ENCODE measurements at places on chromosomes 7 and 10.
A peak's percentile ranks its signal among the peaks of the same experiment; 100 is the strongest.

DNA sequence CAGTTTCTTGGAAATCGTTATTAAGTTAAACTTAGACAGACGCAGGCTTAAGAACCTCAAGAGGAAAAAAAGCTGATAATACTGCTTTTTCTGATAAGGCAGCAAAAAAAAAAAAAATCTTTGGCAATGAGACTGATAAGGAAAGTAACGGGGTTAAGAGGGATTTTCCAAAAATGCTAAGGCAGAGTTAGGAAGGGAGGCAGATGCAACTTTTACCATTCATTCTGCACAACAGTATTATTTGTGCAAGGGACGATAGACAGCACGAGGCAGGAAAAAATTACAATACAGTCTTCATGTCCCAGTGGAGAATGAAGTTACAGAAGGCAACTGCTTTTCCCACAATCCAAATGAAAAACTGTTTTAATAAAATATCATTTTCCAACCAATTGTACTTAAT lies 194.0 kb downstream of the DOCK4 start:
- no peak for DNase-seq

DNA sequence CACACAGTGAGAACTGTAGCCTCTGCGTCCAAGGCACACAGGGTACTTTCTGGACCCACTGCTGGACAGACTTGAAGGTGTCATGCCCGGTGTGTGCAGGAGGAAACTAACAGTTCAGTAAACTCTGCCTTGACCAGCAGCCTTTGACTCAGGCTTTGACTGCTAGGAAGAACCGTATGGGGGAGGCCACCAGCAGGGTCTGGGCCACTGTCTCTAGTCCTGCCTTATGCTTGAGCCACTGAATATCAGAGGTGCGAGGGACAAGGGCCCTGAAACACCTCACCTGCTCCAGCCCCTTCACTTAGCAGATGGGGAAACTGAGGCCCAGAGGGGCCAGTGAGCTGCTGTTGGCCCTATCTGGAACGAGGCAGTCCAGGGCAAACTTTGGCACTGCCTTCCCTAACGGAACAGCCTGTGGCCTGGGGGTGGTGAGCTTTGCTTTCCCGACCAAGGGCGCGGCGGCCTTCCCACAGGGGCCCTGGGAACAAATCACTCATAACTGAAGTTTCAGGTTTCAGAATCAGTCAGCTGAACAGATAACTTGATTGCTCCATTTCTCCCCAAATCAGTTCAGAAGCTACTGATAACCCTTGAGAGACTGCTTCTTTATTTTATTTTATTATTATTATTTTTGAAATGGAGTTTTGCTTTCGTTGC lies 130.0 kb downstream of the FAM53B start:
- no peak for DNase-seq

GRCh38 chr10:70054902-70055301 lies 2.3 kb downstream of the MACROH2A2 start:
- no peak for DNase-seq

DNA sequence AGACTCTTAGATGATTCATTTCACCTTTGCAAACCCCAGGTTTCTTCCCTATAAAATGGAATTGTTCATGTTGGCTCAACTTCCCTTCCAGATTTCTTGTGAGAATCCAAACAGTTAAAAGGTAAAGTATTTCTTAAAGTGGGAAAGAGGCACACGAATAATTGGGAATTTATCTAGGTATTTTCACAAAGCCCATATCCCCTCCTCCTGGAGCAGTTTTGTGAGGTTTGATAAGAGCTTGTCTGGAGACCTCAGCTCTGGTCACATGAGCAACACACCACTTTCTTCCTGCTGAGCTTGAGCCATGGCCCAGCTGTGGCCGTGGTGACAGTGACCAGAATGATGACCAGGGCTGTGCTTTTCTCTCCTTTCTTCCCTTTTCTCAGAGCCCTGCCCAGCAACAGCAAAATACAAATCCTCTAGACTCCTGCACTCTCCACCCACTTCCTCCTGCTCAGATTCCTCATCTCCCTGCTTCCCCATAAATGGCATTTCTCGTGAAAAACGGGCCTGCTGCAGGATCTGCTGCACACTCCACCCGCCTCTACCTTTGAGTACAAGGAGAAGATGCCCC lies 87.7 kb downstream of the PIK3CG start:
- no peak for DNase-seq

DNA sequence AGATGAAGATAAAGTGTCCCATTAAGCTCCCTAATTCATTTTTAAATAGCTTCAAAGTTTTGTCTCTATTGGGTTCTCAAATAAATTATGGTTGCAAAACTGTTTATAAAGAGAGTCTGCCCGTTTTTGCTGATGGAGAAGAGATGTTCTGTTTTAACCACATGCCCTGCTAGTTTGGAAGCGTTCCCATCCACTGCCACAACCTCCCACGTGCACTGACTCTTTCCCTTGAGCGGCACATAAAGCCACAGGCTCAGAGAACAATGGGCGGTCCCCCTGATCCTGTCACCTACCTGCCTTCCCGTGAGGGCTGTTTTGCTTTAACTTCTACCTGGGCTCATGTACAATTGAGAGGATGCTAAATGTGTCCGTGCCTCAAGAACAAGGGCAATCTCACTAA lies 65.5 kb downstream of the CPVL start:
- no peak for DNase-seq

DNA sequence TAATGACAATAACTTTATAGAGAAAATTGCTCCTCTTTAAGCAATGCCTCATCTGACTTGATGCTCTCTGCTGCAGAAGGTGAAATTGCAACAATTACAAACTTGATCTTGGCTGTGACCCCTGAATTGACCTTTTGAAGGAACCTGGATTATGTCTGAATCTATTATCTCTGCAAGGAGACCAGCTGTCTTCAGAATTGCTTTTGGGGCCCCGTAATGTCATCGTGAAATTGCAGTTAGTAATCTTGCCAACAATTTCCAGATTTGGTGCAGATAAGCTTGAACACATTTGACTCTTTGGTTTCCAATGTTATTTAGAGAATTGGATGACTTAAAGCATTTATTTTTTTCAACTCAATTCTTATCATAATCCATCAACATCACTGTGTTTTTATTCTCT lies 520.6 kb downstream of the CCSER2 start:
- DNase-seq: peak; percentile 33

GRCh38 chr10:96830511-96831199 lies 1.4 kb upstream of the LCOR start:
- peak; percentile 68 for DNase-seq

- DNase-seq: no peak
These were observed 259.8 kb downstream of the GLI3 start for GRCh38 chr7:41977151-41977651.

GRCh38 chr10:59008452-59008851 lies 168.0 kb upstream of the PHYHIPL start:
- no peak for DNase-seq

DNA sequence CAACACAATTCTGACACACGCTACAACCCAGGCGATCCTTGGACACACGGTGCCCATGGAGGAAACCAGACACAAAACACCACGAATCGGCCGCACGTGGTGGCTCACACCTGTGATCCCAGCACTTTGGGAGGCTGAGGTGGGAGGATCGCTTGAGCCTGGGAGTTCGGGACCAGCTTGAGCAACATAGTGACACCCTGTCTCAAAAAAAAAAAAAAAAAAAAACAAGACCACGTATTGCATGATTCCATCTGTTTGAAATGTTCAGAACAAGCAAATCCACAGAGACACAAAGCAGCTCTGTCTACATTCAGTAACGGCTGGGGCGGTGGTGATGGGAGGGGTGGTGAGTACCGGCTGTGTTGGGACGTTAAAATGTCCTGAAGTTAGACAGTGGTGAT lies 25.2 kb downstream of the ADAP1 start:
- no peak for DNase-seq

DNA sequence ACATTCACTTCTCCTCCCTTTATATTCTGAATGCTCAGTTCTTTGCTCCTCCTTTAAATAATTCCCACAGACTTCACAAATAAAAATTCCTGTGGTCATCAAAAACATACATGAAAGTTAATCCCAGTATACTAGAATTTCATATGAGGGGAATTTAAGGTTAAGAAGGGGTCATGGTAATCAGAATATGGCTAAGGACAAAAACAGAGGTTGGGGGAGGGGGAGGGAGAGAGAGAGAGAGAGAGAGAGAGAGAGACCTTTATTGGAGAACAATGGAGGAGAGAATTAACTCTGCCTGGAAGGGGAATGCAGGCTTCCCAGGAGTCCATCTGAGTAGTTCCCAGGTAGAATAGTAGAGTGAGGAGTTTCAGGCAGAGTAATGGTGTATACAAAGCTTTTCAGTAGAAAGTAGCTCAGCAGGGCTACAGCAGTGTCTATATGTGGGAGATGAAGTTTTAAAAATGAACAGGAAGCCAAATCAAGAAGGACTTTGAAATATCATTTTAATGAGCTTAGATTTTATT lies 5.2 kb upstream of the CUBN start:
- no peak for DNase-seq

GRCh38 chr10:128596906-128597305 lies 470.7 kb upstream of the MKI67 start:
- no peak for DNase-seq

DNA sequence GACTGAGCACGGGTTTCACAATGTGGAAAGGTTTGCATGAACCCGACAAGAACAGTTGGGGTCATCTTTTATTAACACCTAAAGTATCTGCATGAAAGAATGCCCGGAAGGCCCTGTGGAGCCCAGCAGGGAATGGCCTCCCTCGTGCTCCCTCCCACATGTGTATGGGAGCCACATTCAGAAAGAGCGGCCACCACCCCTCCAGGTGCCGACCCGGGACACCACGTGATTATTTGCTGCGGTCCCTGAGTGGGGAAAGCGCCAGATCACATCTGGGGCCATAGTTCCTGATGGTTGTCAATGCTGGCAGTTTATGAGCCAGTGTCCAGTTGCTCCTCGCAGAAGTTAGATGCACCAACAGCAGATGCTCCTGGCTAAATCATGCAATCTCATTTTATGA lies 571.4 kb downstream of the TCERG1L start:
- no peak for DNase-seq

DNA sequence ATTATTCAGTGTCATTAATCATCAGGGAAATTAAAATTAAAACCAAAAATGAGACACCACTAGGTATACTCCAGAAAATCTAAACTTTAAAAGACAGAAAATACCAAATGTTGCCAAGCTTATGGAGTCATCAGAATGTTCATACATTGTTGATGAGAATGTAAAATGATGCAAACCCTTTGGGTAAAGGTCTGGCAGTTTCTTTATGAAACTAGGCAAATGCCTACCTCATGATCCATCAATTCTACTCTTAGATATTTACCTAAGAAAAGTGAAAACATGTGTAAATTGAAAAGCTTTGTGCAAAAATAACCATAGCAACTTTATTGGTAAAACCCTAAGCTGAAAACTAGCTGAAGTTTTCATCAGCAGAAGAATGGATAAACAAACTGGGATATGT lies 329.5 kb upstream of the MEOX2 start:
- no peak for DNase-seq

GRCh38 chr10:130843051-130843653 lies 468.4 kb downstream of the TCERG1L start:
- no peak for DNase-seq

- DNase-seq: no peak
These were observed 97.3 kb upstream of the SFMBT2 start for GRCh38 chr10:7507887-7508726.

- DNase-seq: no peak
These were observed 16.4 kb upstream of the TAS2R16 start for GRCh38 chr7:123011766-123012369.

- no peak for DNase-seq
These were observed 14.0 kb upstream of the EIF5AL1 start for GRCh38 chr10:79498291-79498829.

GRCh38 chr7:23938937-23939552 lies 229.0 kb downstream of the STK31 start:
- no peak for DNase-seq

GRCh38 chr10:576130-576465 lies 113.4 kb downstream of the DIP2C start:
- DNase-seq: no peak

GRCh38 chr10:986137-986825 lies 2.0 kb upstream of the GTPBP4 start:
- no peak for DNase-seq

- no peak for DNase-seq
These were observed 13.2 kb downstream of the GATAD1 start for GRCh38 chr7:92460510-92460909.

- no peak for DNase-seq
These were observed 327.3 kb downstream of the HTR7 start for GRCh38 chr10:90530521-90530920.

DNA sequence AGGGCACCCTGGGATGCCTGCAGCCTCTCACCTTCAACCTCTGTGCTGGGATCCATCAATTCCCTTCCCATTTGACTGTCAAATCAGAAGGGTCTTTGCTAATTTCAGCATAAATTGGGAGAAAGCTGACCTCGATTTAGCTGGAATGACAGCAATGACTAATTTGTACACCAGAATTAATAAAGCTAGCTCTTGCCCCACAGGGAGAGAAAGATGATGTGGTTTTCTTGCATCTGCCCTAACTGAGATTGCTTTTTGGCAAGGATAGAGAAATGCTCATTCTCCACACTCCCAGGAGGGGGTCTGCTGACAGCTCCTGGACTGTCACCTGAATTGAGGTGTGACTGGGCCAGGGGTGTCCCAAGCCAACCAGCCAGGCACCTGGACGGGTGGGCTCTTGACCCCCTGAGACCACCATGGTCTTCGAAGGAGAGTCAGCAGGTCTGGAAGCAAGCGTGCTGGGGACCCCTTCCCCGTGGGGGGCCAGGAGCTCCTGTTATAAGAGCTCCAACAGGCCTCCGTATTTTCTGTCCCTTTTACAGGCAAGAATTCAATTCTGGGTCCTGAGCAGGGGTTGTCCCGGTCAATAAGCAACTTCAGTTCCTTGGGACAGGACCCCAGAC lies 42.1 kb downstream of the RBM17 start:
- no peak for DNase-seq

GRCh38 chr7:104150470-104150869 lies 57.3 kb downstream of the ORC5 start:
- DNase-seq: no peak

DNA sequence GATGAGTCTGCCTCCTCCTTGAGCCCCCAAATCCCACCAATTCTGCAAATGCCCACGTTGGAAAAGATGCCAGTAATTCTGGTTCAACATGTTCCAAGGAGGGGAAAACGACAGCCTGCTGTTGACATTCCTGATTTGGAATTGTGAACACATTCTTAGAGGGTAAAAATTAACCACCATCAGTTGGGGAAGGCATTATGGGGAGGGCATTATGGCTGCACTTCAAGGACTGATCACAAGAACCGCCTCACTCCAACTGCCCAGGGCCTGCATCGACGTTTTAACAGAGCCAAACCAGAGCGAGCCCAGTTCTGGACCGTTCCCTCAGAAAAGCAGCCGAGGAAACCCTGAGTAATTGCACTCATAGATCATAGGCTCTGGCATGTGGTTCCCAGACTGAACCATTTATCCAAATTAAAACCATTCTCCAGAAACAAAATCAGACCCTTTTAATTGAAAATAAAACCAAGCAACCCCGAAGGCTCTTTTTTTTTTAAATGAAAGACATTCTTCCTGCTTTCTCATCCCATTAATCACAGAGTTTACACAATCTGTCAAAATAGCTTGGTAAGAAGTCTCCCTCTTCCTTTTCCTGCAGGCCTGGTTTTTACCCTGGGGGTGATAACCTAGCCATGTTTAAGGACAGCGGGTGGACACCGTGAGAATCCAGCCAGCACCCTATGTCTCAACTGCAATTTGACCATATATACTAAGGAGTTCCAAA lies 8.0 kb downstream of the TNS3 start:
- DNase-seq: no peak

GRCh38 chr10:117159390-117159789 lies 21.3 kb upstream of the VAX1 start:
- peak; percentile 17 for DNase-seq
